ENCODE measurements at places on chromosomes 13 and 19.

GRCh38 chr19:2848616-2849015 is 7.3 kb downstream of the ZNF555 start:
- DNase-seq = no peak

- no peak for DNase-seq
These were observed 35.5 kb downstream of the CBY2 start for GRCh38 chr13:45737571-45738017.

- DNase-seq = no peak
These were observed 176.4 kb upstream of the DACH1 start for GRCh38 chr13:72043366-72043765.

DNA sequence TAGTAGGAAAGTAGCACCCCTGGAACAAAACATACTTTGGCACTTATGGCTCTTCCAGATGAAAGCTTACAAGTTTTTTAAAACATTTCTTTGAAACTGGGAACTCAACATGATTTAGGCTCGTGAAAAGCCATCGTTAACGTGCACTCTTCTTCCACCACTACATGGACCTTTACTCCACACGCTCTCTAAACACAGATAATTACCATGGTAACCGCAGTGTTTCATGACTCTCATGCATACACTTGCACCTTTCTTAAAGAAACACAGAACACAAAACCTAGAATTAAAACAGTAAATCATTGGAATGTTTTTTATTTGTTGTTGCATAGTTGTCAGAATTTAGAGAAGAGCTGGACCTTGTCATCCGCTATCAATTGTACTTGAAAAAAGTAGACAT is 154.3 kb downstream of the FGF9 start:
- no peak for DNase-seq

GRCh38 chr13:46313432-46314257 is 73.4 kb downstream of the RUBCNL start:
- DNase-seq = no peak

GRCh38 chr19:35037716-35038622 is 3.6 kb upstream of the HPN start:
- no peak for DNase-seq

DNA sequence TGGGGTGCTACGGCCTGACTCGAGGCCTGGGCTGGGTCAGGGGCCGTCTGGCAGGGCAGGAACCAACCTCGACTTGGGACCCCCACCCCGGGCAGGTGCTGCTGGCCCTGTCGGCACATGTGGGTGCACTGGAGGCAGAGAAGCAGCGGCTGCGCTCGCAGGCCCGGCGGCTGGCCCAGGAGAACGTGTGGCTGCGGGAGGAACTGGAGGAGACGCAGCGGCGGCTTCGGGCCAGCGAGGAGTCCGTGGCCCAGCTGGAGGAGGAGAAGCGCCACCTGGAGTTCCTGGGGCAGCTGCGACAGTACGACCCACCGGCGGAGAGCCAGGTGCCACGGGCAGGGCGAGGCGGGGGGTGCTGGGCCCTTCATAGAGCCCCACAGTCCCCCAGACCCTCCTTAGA is 5.9 kb downstream of the KLC3 start:
- DNase-seq = no peak

DNA sequence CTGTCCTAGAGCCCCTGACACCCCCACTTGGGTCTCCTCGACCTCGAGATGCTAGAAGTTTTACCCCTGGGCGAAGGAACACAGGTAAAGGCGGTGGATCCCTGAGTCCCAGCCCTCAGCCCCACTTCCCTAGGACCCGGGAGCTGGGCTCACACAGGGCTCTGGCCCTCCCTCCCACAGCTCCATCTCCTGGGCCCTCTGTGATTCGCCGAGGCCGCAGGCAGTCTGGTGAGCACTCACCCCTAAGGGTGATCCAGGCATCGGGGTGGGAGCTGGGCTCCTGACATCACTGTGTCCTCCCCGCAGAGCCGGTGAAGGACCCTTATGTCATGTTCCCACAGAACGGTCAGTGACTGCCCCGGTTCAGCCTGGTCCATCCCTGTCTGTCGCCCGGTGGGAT is 8.3 kb downstream of the PLEKHG2 start:
- no peak for DNase-seq

Measured in NCI-H2107 (cell line).